Stimulated activated CD4-positive, alpha-beta T cell treated with anti-CD3 and anti-CD28 coated beads, Interleukin-2, amount 100 ng/mL, for 48 hours (primary cell): ENCODE measurements at places on chromosomes 11 and 22.

DNA sequence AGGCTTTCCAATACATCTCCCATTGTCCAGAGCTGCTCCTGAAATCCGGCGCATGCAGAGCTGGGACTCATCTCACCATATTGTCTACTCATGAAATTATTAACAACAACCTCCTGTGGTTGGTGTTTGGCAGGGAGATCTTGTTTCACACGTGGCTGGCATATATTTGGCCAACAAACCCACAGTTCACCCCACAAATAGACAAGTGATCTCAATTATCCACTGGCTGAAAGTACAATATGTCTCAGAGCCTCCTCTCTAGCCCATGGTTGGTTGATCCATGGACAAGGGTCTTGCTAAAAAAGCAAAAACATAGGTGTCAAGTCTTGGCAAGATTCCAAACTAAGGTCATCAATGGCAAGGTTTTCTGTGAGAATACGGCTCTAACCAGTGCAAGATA, 386.9 kb downstream of the ETS1 start:
- DNase-seq = no peak

DNA sequence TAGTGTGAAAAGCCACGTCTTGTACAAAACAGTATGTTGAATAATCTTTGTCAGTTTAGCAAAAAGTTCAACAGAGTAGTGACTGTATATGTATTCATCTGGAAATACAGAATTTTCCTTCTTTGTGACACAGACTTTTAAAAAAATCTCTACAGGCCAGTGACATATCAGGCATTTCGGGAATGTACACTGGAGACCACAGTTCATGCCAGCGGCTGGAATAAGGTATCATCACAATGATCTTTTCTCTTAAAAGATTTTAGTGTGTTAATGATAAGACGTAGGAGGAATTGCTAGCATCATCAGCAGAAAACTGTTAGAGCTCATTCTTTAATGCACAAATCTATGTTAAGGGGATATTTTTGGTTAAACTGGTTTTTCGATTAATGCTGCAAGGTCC, 57.4 kb downstream of the BCL2L13 start:
- DNase-seq = no peak

- no peak for DNase-seq
These were observed 11.0 kb upstream of the FADS3 start for GRCh38 chr11:61902313-61902712.

DNA sequence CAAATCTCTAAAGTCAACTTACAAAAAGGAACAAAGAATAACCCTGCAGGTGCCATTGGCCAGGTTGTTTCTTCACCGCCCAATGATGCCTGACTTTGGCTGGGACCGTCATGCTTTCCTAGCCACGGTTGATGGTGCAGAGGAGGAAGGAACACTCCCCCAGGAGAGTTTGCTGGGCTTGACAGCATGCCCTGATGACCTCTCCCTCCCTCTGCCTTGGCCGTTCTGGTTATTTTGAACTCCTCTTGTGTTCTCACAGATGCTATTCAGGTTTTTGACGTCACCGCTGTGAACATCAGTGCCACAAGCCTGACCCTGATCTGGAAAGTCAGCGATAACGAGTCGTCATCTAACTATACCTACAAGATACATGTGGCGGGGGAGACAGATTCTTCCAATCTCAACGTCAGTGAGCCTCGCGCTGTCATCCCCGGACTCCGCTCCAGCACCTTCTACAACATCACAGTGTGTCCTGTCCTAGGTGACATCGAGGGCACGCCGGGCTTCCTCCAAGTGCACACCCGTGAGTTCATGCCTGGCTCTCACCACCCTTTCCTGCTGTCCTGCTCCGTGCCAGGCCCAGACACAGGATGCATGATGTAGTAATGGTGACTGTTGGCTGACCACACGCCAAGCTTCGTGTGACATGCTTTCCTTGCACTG, 89.0 kb upstream of the OR4B1 start:
- DNase-seq = no peak

DNA sequence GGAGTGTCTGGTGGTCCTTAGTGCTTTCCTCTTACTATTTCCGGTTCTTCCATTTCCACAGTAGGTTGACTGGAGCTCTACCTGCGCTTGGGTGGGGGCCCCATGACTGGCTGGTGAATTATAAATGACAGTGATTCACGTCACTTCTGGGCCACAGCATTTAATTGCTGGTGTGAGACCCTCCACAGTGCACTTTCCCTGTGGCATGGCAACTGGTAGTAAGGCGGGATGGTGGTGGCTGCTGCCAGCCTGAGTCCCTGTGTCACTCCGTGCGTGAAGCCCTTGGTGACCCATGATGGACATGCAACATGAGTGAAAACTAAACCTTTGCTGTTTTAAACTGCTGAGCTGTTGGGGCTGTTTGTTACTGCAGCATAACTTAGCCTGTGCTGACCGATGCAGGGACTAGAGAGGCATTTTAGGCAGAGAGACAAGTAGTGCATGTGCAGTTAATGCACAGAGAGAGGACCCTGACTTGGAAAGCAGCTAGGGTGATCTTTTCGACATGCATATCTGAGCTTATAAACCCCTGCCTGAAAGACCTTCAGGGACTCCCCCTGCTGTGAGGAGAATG, 3.1 kb downstream of the PRDM11 start:
- no peak for DNase-seq
